ENCODE measurements at places on chromosomes 7 and 10.
A peak's percentile ranks its signal among the peaks of the same experiment; 100 is the strongest.

DNA sequence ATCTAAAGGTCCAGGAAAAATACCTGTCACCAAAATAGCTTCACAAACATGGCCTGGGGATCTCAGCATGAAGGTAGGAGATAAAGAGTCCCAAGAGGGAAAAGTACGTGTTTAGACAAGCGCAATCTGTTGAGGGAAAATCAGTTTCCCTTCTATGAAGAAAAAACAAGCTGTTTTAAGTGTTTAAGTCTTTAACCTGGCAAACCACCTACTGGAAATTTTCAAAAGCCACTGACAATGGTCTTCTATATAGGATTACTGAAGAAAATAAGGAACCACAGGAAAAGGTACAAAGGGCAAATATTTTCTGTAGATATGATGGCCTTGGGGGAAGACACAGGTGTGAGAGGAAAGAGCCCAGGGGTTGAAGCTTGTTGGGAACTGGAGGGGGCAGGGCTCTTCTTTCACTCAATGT, 21.2 kb downstream of the ALDH18A1 start:
- no peak for DNase-seq

- peak; percentile 63 for DNase-seq
These were observed 18.8 kb downstream of the BMPR1A start for GRCh38 chr10:86775056-86775869.

DNA sequence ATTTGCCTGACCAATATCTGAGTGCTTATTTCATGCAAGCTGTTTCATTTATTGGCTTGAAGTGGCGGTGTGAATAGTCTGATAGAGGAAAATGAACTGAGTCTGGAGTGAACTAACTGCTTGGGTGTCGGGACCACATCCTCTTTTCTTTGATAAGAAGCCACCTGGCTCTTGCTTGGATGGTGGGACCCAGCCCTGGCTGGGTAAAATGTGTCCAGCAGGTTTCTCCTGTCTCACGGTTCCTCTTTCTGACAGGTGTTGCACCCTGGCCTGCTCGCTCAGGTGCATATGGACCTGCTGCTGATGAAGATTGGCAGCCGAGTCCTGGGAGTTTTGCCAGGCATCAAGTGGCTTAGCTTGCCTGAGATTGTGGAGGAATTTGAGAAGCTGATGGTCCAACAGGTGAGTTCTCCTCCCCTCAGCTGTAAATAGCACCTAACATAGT, 1.6 kb downstream of the ADCK2 start:
- DNase-seq: no peak

GRCh38 chr10:56360583-56360966, 484 bp downstream of the ZWINT start:
- DNase-seq: no peak

DNA sequence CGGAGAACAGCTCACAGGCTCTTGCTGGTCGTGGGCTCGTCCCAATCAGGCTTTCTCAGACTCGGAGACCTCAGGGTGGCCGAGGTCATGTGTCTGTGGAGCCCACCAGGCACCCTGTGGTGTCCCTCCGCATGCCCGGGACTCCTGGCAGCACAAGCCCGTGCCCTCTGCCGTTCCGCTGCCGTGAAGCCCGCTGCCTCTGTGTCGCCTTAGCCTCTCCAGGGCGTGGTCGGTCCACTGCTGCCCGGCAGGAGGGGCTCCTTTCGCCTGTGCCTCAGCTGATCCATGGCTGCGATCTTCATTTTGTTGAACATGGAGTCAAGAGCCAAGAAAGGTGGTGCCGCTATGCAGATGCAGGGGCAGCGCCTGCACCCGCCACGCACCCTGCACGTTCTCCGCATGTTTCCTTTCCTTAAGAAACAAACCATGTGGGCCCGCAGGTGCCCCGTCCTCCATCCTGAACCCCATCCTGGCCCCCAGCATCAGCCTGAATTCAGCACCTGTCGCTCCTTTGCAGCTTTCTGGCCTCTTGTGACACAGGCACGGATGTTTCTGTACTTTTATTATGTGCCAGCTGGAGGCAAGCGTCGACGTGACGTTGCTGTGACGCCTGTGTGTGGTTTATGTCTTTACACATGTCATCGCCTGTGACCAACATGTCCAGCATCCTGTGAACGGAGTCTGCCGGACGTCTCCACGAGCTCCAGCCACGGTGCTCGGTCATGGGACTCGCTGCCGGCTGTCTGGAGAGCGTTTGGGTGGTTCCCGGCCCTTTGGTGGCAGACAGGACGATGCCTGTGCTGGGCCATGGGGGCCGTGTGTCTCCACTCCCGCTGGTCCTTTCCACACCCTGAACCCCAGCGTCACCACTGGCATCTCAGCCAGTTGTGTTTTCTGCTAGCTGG, 69.9 kb downstream of the NKX6-2 start:
- DNase-seq: no peak

GRCh38 chr10:122519144-122519543, 41.4 kb upstream of the DMBT1 start:
- no peak for DNase-seq

DNA sequence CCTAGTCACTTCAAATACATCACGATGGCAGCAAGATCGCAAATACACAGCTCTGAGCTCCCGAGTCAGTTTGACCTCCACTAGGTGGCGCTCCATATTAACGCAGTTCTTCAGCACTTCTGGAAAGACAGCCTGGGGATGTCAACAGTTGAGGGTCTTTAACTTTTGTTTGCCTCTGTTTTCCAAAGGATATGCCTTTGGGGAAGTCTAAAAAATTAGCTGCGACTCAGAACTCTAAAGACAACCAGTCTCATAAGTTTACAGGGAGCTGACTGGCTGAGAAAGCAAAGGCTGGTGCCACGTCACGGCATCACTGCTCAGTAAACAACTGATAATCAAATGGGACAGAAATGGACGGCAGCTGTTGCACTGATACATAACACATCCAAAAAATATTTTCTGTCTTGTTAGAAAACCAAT, 458.8 kb downstream of the SORCS1 start:
- peak; percentile 66 for DNase-seq

- DNase-seq: no peak
These were observed 55.3 kb downstream of the TCAF1 start for GRCh38 chr7:143846692-143847091.

- DNase-seq: no peak
These were observed 174.2 kb downstream of the PLXNA4 start for GRCh38 chr7:132402096-132402495.

DNA sequence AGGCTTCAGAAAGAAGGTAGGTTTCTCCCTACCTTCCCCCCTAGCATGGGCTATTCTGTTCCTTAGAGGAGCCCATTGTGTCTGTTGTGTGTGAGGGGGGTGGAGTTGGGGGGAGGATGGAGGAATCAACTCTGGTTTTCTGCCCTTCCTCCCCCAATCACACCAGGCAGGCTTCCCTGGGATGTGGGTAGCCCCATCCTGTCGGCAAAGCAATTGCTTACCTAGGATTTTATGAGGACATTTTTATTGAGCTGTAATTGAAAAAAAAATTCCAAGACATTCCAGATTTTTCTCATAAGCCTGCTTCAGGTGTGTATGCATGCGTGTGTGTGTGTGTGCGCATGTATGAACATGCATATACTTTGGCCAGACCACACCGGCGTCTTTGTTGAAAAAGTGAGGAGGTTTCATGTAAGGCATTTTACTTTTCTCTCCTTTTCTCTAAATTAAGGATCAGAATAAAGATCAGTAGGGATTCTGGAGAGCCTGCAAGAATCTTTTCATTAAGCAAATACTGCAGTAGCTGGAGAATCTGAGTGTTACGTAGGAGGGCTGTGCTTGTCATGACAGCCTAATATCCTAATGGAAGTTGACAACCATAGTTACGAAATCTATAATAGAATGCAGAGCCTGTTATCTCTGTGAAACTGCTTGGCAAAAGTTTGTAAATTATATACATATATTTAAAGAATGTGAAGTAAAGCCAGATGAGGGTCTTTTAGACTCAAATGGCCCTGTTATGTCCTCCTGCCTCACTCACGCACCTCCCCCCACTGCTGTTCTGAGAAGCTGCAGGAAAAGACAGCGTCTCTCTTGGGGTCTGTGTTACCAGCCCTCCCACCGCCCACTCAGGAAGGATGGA, 27.3 kb upstream of the SAMD8 start:
- DNase-seq: peak; percentile 45

DNA sequence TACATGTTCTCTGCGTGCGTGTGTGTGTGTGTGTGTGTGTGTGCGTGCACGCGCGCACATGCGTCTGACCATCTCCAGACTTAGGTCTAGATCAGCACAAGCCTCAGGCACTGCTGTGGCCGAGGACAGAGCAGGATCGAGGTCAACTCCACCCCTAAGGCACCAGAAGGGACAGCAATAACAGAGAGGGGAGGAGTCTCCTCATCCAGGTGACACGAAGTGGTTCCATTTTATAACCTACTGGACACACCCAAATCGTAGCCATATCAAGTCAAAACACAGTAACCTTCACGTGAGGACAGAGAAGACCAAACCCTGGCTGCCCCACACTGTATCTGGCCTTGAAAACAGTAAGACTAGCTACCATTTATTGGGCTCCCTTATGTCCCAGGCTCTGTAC, 224.1 kb downstream of the FGFR2 start:
- DNase-seq: no peak

GRCh38 chr10:26829810-26830515, 30.8 kb downstream of the ABI1 start:
- DNase-seq: no peak

Data from EH (cell line).